Cardiac septum (tissue), 1 donor: ENCODE measurements at places on chromosomes 5 and 9. TPM values are rescaled to one million over a fixed set of nuclear protein-coding genes. Genes with fewer than 3 reads are reported as not detected.

DNA sequence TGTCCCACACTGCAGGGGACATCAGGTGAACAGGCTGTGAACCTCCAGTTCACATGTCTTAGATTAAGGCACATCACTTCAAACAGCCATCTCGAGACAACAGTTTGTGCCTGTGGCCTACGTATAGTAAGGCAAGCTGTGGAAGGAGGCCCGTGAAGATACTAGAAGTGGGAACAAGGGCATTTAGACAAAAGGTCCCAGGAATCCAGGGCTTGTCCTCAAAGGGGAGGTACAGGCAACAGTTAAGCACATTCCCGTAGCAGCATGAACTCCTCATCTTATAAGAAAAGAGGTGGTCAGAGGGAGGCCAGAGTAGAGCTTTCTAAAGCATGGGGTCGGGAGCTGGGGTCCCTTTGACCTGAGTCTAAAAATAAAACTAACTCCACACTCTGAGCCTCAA lies 122.5 kb upstream of the TRPM3 start:
- no peak for DNase-seq

GRCh38 chr5:132752581-132753125 lies 5.4 kb downstream of the CCNI2 start:
- DNase-seq = no peak

GRCh38 chr5:154189819-154190594 lies 526 bp upstream of the GALNT10 start:
- DNase-seq = peak; percentile 92

DNA sequence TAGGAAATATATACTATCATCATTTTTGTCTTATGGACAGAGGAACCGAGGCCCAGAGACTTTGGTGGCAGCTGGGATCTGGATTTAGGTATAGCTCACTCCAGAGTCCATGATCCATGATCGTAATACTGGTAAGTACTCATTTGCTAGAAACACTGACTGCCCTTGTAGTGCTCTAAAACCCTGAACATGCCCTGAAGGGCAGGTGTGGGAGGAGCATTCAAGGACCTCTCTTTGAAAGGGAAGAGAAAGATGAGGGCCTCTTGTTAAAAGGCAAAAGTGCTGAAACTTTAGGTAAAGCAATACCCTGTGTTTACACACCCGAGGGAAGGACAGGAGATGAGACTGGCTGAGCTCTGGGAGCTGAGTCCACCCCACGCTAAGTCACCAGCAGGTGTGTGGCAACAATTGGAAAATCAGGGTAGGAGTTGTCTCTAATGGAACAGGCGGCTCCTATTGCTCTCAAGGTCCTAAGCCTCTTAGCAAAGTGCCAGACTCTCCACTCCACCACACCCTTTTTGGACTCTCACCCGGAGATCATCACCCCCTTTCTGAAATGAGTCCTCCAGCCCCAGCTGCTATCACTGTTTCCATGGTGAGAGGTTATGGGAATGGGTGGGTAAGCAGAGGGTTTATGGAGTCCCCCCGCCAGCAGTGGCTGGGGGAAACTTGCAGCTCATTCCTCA lies 34.8 kb downstream of the TRPC7 start:
- no peak for DNase-seq

DNA sequence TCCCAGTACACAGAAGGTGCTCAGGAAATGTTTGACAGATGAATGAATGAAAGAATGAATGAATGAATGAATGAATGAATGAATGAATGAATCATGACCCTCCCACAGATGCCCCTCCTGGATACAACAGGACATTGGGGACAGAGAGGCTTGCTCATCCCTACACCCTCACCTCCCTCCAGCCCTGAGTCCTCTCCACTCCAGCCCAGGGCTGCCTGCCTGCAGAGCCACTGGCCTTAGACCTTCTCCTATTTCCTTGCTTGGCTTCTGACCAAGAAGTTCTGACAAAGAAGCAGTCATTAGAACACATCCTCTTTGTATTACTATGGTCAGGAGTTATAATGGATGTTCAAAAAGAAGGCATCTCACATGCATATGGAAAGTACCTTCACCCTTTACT lies 240.7 kb upstream of the DAPK1 start:
- no peak for DNase-seq

GRCh38 chr5:177339107-177339638 lies 12.3 kb downstream of the LMAN2 start:
- DNase-seq = peak; percentile 79

DNA sequence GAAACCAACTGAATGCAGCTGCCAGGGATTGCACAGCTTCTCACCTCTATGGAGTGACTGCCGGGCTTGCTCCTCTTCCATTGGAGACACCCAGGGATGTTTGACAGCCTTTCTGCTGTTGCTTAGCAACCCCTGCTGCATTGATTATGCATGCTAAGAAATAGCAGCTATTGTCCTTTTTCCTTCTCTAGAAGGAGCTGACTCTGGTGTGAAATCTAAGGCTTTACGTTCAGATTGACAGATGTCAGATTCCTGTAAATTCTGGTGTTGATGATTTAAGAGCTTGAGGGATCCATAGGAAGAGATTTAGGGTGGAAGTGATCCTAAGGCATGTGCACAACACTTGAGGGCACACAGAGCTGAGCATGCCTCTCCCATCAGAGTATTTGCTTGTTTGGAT lies 267.7 kb downstream of the NTRK2 start:
- DNase-seq = no peak

GRCh38 chr9:104858271-104858670 lies 69.7 kb downstream of the ABCA1 start:
- no peak for DNase-seq

GRCh38 chr5:167352801-167353200 lies 938.6 kb upstream of the WWC1 start:
- DNase-seq = no peak

GRCh38 chr9:16540743-16541613 lies 329.5 kb downstream of the BNC2 start:
- DNase-seq = no peak

DNA sequence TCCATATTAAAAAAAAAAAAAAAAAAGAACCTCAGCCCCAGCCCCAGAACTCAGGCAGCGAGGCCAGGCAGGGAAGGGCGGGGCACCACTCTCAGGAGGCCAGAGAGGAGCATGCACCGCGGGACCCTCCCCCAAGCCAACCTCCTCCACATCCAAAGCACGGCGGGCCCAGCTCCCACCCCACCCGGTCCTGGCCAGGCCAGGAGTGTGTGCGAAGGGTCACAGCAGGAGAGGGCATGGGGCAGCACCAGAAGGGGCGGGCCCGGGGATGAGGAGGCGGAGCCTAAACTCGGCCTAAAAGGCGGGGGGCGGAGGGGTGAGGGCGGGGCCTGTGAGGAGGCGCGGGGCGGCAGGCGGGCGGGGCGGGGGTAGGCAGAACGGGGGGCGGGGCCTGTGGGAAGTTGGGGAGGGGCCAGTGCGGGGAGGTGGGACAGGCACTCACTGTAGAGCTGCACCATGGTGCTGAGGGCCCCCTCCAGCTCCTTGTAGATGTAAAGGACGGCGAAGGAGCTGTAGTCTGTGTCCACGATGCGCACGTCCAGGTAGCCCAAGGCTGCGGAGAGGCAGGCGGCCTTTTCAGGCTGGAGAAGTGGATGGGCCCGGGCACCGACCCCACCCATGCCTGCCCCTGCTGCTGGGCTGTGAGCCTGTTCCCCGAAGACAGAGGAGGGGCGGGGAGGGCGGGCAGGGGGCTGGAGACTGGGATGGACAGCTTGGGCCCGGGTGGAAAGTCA lies 1.2 kb downstream of the LCN15 start:
- DNase-seq = peak; percentile 74

DNA sequence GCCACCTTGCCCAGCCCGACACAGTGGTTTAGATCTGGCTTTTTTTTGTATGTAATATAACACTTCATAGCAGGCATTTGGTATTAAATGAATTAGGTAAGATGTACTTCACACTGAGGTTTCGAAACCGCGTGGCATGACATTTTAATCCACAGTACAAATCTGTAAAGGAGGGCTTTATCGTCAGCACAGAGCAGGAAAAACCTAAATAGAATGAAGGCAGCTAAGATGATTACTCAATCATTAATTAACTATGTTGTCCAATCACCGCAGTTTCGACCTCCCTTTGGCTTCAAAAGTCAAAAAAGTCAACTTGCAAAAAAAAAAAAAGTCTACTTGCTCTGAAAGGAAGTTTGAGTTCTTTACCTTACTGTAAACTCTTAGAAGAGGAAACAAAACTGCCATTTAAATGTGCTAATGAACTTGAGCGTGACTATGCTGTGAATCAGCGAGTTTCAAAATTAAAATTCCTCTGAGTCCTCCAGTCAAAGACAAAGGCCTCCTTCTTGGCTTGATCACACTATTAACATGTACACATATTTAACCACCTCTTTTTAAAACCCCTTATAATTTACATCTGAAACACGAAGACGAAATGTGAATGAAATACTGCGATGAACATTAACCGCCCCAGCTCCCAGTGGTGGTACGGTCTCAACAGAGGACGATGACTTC lies 698 bp upstream of the SEC24A start:
- DNase-seq = no peak

DNA sequence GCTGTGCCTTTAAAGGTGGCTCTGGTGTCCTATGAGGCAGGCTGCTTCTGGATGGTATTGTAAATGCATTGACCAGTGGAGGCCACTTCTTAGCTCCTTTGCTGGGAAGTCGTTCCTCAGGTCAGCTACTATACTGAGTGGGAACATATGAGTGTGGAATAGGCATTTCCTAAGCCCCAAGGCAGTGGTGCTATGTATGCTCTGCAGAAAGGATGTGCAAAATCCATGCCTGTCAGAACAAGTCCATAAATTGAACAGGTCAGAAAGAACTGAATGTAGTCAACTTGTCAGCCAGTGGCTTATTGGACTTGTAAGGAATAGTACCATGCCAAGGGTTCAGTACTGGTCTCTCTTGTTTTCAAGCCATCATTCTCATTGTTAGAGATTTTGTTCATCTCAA lies 216.4 kb downstream of the CDH10 start:
- DNase-seq = no peak

DNA sequence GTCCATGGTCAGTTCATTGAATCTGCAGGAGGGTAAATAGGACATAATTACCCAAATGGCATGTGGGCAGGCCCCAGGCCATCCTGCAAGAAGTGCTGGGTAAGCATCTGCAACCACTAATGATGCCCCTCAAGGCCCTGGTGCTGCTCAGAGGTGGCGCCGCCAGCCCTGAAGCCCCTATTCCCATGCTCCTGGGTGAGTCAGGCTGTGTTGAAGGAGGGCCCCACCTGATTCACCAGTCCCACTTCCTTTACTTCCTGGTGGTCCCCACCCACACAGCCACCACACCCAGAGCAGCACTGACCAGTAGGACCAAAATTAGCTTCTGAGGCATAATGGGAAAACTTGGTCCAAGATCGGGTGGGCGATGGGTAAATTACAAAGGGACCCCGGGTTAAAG lies 120.4 kb upstream of the SPRY4 start:
- DNase-seq = no peak

DNA sequence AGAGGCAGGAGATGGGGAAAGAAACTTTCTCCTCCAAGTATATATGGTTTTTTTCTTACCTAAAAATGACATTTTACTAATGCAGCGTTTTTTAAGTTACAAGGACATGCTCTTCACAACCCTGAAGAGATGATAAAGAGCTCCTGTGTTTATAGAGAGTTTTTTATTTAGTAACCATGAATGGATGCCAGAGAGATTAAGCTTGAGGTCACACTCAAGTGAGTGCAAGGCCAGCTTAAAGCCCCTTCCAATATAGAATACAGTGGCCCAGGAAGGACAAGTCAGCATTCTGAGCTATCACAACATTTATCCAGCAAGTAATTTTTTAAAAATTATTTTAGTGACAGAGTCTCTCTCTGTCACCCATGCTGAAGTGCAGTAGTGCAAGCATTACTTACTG lies 6.7 kb upstream of the HAVCR2 start:
- no peak for DNase-seq

DNA sequence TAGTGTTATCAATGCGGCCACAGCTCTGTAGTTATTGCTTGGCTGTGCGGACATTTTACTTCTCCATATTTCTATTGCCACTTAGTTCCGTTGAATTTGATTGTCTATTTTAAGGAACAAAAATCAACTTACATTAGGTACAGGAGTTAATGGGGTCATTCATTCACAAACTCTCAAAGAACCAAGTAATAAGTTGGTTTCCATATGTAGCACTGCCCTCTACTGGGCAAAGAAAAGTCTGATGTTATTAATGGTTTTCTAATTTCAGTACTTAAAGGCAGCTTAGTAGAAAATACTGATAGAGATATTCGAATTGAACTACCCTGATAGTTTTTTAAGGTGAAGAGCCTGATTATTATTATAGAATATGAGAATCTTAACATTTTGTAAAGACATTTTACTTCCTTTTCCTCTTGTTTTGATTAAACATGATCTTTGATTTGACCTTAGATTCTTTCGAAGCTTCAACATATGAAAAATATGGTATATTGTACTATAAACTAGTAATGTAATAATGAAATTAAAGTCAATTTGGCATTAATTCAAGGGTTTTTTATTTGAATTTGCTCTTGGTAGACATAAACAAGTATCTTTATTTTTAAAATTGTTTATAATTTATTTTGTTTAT lies 119.5 kb upstream of the CTNND2 start:
- DNase-seq = no peak

- no peak for DNase-seq
These were observed 483.5 kb upstream of the TNC start for GRCh38 chr9:115601434-115601833.

GRCh38 chr5:8700671-8701070 lies 831.7 kb downstream of the MTRR start:
- DNase-seq = no peak

- DNase-seq = peak; percentile 79
These were observed 187.1 kb upstream of the BRINP1 start for GRCh38 chr9:119556129-119556875.

GRCh38 chr5:127696683-127697082 lies 6.5 kb upstream of the CCDC192 start:
- no peak for DNase-seq

GRCh38 chr9:134518004-134518606 lies 123.5 kb upstream of the COL5A1 start:
- DNase-seq = no peak

- no peak for DNase-seq
These were observed 44.0 kb downstream of the IRF1 start for GRCh38 chr5:132446621-132447020.

GRCh38 chr5:174455301-174455700 lies 269.1 kb upstream of the MSX2 start:
- no peak for DNase-seq

- DNase-seq = no peak
These were observed 246.3 kb upstream of the TLE4 start for GRCh38 chr9:79325501-79325900.

- no peak for DNase-seq
These were observed 167.1 kb upstream of the MVB12B start for GRCh38 chr9:126159430-126160060.

- no peak for DNase-seq
These were observed 30.8 kb downstream of the RASGRF2 start for GRCh38 chr5:80990971-80991370.

- no peak for DNase-seq
These were observed 495.1 kb downstream of the CDH18 start for GRCh38 chr5:19492861-19493260.

GRCh38 chr5:40384782-40385390 lies 294.8 kb upstream of the PTGER4 start:
- DNase-seq = no peak

SEMA6A gene
- 4.5 TPM for total RNA-seq

CCDC171 gene
- total RNA-seq = 2.5 TPM

FBXO10 gene
- 5.9 TPM for total RNA-seq

SKIC3 gene
- total RNA-seq = 70.7 TPM

HTR4 gene
- 0.70 TPM for total RNA-seq
